ENCODE measurements at places on chromosomes 7 and 10.

DNA sequence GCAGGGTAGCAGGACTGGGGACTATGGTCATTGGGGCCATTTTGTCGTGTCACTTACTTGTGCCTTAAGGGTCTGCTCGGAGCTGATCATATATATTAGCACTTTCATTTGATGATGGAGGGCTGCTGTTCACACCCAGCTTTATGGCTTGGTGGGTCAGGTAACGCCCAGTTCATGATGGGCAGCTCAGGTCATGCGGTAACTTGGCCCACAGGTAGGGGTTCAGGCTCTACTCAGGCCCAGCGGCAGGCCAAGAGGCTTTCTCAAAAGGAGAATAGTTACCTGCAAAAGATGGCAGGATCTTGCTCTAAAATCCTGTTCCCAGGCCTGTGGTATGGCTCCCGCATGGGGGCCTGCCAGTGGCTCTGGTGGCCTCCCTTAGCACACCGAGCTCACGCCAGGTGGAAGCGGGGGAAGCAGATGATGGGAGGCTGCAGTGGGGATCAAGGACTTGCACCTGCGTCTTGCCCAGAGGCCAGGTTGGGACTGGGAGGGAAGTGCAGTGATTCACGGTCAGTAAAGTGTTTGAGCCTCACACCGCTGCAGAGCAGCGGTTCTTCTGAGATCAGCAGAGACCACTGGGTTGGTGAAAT lies 109.5 kb downstream of the ADCY1 start:
- DNase-seq, result no peak

- DNase-seq, result no peak
Measured at GRCh38 chr10:75019370-75019769, 92.1 kb upstream of the SAMD8 start.

DNA sequence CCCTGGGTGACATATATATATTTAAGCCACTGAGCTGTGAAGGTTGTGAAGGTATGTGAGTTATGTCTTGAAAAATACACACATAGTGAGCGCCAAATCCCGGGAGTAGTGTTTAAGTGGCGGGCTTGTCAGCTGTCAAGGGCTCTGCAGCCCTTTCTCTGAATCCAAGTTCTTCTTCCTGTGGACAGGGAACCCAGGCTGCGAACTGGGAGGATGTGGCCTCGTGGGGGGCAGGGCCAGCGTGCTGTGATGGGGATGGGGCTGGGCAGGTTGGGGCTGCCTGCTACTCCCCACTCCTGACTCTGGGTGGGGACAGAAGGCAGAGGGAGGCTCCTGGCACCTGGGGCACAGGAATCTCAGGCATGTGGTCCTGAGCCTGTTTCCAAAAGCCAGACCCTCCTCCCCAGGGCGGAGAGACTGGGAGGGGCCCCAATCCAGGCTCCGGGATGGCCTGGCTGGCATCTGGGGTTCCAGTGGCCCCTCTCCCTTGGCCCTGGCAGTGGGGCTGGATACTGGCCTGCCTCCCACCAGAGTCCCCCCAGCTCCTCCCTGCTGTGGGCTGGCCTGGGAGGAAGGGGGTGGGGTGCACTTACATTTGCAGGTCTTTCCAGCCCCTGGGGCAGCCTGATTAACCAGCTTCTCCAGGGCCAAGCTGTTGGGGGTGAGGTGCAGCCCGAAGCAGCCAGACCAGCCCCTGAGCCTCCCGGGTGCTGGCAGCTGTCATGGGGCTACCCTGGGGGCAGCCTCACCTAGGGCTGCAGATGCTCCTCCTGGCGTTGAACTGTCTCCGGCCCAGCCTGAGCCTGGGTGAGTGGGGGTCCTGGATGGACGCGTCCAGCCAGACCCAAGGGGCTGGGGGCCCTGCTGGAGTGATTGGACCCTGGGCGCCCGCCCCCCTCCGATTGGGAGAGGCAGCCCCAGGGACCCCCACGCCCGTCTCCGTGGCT lies at the start of gene UPK3B:
TSS of gene UPK3B (plus strand) at position 622 of the 947 bp plus-strand sequence. CDS start at position 723, 101 bp downstream.
- DNase-seq, result no peak

DNA sequence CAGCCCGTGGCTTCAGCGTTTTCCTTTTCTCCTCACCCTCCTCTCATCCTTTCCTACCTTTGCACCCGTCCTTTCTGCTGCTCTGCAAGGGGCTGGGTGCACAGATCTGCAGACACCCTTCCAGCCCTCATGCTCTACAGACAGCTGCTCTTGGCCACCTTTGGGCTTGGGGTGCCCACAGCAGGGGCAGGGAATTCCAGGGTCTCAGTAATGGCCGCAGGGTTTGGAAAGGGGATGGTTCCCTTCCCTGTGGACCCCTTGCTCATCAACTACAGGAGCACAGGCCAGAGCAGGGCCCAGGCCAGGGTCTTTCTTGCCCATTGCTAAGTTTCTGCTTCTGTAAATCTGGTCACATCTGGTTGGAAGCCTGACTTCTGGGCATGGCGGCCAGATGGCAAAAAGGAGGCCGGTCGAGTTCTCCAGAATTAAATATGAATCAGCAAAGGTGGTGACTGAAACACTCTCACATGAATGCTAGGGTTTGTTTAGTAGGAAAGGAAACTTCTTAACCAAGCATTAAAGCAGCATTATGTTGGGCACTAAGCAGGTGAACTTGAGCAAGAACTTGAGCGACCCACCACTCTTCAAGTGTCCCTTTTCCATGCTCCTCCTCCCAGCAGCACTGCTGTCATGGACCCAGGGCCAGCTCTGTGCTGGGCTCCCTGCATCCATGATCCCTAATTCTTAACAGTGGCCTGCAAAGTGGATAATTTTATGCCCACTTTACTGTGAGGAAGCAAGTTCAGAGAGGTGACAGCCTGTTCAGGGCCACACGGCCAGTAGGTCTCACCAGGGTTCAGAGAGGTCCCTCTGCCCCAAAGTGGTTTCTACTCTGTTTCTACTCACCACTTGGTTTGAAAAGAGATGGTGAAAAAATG lies 1.5 kb downstream of the ECHDC3 start:
- DNase-seq, result no peak

DNA sequence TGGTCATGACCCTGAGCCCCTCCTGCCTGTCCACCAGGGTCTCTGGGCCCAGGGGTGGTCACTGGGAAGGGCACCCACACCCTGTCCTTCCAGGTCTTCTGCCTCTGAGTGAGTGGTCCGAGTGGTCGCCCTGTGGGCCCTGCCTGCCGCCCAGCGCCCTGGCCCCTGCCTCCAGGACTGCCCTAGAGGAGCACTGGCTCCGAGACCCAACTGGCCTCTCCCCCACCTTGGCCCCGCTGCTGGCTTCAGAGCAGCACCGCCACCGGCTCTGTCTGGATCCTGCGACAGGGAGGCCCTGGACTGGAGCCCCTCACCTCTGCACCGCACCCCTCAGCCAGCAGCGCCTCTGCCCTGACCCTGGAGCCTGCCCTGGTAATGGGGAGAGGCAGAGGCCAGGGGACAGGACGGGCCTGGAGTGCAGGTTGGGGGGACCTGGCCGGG lies 13.9 kb upstream of the ZNF862 start:
- DNase-seq, result no peak
